ENCODE measurements at places on chromosomes 5 and 9.

- DNase-seq: no peak
Observed at GRCh38 chr5:19001054-19001453, 986.9 kb downstream of the CDH18 start.

DNA sequence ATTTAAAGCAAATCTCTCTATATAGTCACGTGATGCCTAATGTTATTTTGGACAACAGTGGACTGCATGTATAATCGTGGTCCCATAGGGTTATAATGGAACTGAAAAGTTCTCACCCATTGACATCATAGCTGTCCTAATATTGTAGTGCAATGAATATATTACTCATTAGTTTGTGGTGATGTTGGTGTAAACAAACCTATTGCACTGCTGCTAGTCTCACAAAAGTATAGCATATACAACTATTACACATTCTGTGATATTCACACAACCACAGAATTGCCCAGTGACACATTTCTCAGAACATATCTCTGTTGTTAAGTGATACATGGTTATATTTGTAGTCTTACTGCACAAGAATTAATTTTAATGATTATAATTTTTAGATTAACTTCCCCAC lies 37.7 kb downstream of the IPO11 start:
- DNase-seq: no peak

DNA sequence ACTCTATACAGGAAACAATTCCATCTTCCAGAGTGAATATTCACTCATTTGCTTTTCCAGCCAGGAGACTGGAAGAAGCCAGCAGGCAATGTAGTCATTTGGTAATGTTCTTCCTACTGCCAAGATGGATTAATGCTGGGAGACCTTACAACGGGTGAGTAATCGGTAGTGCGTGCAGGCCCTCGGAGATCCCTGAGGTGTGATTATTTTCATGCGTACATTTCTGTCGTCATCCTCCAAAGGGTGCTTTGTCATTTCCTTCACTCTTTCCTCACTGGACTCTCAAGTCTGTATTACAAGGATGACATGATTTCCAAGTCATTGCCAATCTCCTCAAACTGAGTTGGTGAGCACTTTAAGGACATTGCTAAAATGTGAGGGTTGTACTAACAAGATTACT lies 263.5 kb downstream of the CWC27 start:
- no peak for DNase-seq

DNA sequence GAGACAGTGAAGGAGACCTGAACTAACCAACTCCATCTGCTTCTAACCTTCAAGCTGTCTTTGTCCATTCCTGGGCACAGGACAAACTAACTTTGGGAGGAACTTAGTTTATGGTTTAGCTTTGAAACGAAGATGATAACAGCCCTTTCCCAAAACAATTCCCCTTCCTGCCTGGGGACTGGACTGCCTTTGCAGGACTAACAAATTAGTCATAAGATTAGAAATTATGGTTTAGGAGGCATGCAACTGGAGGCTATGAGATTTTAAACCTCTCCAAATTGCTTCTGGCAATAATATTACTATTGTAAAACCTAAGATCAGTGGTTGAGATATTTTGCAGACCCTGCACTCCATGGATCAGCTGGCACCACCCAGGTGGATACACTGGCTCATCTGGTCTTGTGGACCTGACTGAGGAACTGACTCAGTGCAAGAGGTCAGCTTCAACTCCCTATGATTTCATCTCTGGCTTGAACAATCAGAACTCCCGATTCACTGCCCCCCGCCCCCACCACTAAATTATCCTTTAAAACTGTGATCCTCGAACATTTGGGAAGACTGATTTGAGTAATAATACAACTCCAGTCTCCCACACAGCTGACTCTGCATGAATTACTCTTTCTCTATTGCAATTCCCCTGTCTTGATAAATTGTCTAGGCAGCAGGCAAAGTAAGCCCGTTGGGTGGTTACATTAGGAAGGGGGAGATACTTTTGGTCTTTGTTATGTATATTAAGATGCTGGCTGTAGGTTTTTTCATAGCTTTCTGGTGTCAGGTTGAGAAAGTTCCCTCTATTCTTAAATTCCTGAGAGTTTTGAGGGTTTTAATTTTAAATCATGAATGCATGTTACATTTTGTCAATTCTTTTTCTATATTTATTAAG lies 213.3 kb downstream of the TSSK1B start:
- no peak for DNase-seq

GRCh38 chr9:136439481-136440408 lies at the start of gene INPP5E:
TSS of gene INPP5E (minus strand) at chr9:136439845. CDS start at chr9:136439419, 426 bp downstream.
- DNase-seq: peak; percentile 72

DNA sequence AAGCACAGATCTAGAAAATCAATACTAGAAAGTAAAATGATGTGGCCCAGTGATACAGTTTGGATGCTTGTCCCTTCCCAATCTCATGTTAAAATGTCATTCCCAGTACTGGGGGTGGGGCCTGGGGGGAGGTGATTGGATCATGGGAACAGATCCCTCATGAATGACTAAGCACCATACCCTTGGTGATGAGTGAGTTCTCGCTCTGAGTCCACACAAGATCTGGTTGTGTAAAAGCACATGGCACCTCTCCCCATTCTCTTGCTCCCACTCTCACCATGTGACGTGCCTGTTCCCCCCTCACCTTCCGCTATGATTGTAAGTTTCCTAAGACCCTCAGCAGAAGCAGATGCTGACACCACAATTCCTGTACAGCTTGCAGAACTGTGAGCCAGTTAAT lies 234.2 kb upstream of the CDH6 start:
- DNase-seq: no peak

- peak; percentile 89 for DNase-seq
Observed at GRCh38 chr9:93119953-93120845, 13.9 kb downstream of the NINJ1 start.

All from hematopoietic multipotent progenitor cell (in vitro differentiated cells).